CD4-positive, alpha-beta T cell treated with Interleukin-21 for 1 hour (primary cell): ENCODE measurements at places on chromosomes 4 and X.

DNA sequence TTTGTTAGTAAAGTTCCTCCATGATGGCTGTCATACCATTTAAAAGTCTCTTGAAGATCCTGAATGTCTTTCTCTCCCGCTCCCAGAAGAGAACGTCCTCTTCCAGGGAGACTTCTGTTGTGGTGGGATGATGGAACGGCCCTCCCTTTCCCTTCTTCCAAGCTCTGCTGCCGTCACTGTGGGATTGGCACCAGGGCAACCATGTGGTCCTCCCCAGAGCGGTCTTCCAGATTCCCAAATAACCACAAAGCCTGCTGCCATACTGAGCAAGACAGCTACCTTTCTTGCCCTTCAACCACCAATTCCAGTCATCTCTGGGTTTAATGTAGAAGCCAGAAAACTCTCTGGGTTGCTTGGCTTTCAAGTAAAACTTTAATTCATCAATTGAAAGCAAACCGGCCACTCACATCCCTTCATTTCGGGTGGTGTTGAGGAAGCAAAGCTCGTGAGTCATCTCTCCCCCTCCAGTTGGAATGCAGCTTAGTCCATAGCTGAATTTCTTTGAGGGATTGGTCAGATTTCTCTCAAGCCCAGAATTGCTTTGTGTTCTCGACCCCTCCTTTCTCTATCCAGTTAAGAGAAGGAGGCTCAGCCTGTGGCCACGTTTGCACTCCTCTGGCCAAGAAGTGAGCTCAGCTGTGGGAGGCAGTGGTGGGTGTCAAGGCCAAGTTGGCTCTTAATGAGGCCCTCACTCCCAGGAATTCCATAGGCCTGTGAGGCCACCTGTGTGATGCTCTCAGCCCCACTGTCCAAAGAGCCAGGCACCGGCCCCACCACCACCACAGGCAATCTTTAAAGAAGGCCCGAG is 36.9 kb downstream of the FHDC1 start:
- no peak for DNase-seq

GRCh38 chr4:37780444-37781130 is 45.9 kb upstream of the PGM2 start:
- DNase-seq, result peak; percentile 71

- no peak for DNase-seq
Observed at GRCh38 chr4:69838977-69839376, 21.0 kb downstream of the SULT1E1 start.

- DNase-seq, result no peak
Observed at GRCh38 chr4:158810487-158811215, 41.8 kb downstream of the FNIP2 start.

GRCh38 chr4:1330761-1331590 is 16.0 kb upstream of the UVSSA start:
- DNase-seq, result peak; percentile 78
